Activated T-cell treated with anti-CD3 and anti-CD28 coated beads, Interleukin-2, amount 50 U/mL, for 72 hours (primary cell): ENCODE measurements at places on chromosomes 2 and 18.

DNA sequence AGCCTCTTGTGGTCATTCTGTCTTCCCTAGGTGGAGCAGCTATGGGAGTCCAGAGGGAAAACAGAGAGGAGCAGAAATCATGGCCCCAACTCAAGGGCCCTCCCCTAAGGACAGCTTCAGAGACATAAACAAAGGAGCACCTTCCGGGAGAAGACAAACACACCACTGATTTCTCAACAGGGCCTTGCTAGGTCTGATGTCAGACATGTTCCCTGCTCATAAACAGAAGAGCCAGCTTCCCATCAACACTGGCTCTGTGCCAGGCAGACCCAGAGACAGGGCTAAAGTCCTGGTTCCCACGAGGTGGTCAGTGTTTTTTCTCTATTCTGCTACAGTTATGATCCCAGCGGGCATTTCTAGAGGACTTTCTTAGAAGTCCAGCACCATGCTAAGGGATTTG lies 19.3 kb downstream of the CXCR2 start:
- DNase-seq = no peak

DNA sequence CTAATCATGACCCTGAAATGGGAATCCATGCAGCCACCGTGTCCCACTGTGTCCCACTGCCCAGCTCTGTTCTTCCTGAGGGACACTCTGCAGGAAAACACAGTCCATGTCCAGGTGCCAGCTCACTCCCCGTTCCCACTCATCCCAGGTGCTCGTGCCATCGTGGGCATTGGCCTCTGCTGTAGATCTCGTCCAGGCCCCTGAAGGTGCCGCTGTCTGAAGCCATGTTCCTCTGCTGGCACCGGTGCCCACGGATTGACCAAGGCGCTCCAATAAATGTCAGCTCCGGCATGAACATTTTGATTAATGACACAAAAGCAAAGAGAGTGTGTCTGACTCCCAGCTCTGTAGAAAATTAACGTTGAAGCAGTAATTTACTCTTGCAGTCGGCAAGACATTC lies 280.1 kb upstream of the SALL3 start:
- DNase-seq = no peak

GRCh38 chr2:228802181-228803071 lies 468.7 kb downstream of the PID1 start:
- DNase-seq = no peak

GRCh38 chr2:118858485-118859156 lies 11.2 kb upstream of the EN1 start:
- no peak for DNase-seq

DNA sequence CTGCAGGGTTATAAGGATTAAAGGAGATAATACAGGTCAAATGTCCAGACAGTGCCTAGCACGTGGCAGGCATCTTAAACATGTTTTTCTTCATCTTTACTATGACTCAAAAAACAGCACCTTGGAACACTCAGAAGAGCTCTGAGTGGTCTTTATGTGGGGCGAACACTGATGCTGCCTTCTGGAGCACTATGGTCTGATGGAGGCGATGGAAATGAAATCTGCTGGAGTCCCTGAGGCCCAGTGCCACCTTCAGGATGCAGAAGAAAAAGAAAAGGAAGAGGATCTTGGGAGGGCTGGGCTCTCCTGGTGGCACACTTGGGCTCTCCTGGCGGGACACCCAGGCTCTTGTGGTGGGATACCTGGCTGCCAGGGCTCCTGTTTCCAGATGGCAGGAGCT lies 171.8 kb downstream of the EIPR1 start:
- no peak for DNase-seq

DNA sequence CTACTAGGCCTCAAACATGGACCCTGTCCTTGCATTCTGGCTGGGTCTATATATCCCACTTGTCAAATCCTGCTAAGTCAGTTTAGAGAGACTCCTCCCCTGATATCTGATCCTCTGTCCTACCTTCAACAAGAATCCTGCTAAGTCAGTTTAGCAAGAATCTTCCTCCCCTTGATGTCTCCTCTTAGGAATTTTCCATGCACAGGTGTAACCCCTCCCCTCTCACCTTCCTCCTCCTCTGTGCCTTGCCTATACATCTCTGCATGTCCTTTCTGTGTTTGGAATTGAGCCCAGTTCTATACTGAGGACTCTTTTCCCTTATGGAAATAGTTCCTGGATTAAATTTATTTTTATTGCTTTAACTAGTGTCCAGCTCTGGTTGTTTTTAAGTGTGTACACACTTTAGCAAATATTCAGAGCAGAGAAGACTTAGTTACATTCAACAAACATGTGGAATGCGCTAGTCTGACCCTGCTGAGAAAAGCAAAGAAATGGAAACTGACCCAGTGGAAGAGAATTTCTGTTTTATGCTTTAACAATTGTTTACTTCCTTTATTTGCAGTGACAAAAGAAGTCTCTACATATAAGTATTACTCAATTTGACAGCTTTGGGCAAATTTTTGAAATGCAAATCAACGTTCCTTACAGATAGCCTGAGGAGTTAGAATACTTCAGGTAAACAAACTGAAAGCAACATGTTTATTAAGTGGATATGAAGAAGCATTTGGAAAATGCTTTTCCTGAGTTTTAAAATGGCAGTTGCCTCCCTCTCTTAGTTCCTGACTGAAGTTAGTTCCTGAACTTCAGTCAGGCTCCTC lies 80.6 kb downstream of the RIT2 start:
- no peak for DNase-seq

- no peak for DNase-seq
Observed at GRCh38 chr2:5748391-5748790, 56.2 kb downstream of the SOX11 start.

DNA sequence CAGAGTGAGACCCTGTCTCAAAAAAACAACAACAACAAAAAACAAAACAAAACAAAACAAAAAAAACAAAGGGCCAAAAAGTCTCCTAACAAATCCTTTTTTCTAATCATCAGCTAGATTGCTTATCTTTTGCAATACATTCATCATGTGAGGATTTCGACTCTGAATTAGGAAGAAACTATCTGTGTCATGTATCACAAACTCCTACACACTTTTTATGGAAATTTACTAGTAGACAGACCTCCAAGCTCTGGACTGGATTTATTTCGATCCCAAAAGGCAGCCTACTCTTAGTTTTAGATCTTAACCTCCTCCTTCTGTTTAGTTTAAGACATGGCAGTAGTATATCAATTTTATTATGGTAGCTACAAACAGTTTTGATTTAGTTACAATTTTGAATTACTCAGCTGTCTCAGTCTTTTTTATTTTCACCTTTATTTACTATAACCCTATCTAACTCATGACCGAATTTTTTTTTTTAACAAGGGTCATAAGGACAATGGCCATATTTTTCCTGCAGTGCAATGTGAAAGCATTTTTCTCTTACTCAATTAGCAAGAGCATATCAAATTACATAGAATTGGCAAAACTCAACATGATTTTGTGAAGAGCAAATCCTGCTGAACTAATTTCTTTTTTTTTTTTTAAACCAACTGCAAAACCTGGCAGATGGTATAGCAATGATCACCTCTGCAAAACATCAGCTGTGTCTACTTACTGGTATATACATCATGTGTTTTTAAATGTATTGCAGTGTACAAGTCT lies 10.7 kb upstream of the CCDC88A start:
- DNase-seq = no peak
